ENCODE measurements at places on chromosomes 7 and 10. TPM values are rescaled to one million over a fixed set of nuclear protein-coding genes. Genes with fewer than 3 reads are reported as not detected.

SLC18A3 gene
- total RNA-seq, result not detected

TCERG1L gene
- total RNA-seq, result not detected

SUN3 gene
- total RNA-seq, result not detected

DENND11 gene
- 5.1 TPM for total RNA-seq

GNGT1 gene
- not detected for total RNA-seq

NME8 gene
- not detected for total RNA-seq

PDE1C gene
- 2.5 TPM for total RNA-seq
